HEK293T (cell line): ENCODE measurements at places on chromosomes 7 and 10.

DNA sequence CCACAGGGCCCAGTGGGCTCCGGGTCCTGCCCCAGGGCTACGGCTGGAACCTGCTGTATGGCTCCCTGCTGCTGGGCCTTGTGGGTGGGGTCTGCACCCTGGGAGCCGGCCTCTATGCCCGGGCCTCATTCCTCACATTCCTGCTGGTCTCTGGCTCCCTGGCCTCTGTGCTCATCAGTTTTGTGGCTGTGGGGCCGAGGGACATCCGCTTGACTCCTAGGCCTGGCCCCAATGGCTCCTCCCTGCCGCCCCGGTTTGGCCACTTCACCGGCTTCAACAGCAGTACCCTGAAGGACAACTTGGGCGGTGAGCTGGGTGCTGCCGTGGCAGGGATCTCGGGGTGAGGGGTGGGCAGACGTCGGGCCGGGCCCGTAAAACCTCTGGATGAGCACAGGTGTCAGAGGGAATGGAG lies 4.4 kb downstream of the SLC12A9 start:
- no peak for DNase-seq

GRCh38 chr10:23095966-23096801 lies 805 bp downstream of the MSRB2 start:
- DNase-seq: peak; percentile 32

DNA sequence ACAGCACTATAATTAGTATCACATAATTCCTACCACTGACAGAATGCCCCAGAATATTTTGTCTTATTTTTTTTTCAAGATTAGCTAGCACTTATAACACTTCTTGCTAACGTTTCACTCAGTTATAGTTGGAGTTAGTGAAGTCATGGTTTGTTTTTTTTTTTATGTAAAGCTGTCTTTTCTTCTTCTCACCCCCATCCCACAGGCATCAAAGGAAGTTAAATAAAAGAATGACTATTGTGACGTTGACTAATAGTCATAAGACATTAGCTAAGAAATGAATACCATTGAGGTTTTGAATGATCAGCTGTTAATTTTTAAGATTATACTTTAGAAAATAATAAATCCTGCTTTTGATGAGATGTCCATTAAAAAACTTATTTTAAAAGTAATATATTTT lies 498.3 kb downstream of the GFRA1 start:
- no peak for DNase-seq

DNA sequence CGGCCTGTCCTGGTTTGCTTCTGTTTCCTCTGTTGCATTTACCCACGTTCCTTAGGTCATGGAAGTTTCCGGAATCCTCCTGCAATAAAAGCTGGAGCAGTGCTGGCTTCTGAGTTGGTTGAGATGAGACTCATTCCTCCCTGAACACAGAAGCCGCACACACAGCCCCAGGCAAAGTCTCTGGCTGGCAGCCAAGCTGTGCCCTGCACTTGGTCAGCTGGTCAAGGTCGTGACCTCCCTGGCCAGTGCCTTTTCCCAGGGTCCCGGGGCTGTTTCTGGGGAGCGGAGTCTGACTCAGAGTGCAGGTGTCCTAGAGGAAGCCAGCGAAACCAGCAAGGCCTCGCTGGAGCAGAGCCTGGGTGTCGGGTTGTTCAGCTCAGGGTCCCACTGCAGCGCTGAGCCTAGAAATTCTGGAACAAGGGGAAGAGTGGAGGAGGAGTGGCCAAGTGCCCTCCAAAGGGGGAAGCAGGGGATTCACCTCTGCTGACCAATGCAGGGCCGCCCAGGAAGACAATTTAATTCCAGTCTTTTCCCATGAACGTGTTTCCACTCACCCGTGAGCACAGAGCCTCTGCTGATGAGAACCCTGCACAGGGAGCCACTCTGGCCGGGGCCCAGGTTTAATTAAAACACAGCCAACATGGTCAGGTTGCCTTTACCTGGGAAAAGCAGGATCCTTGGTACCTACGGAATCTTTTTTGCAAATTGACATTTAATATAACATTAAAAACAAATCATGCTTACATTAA lies 245.5 kb upstream of the PPP2R2D start:
- no peak for DNase-seq

DNA sequence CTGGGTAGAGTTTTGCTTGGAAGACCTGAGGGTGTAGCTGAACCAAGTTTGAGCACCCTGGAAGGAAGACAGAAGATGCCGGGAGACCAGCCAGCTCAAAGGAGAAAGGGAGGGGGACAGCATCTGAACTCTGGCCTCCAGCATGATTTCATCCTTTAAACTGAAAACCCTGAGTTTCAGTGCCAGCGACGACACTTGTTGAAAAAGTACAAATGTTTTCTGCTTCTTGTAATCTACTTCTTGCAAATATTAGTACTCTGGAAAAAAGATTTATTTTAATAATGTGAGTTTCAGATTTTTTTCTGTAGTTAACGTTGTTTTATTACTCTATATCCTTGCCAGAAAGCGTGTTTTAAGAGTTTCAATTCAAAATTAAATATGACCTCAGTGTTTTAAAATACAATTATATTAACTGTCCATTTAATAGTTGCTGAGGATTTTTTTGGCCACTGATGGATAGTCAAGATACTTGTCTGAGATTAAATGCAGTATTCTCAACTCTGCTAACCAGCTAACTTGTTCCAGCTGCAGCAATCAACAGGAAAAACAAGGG lies 227.7 kb downstream of the MGMT start:
- DNase-seq: no peak

- no peak for DNase-seq
Observed at GRCh38 chr10:85598646-85599045, 767.9 kb downstream of the GRID1 start.

- DNase-seq: no peak
Observed at GRCh38 chr7:29884399-29885272, 78.3 kb downstream of the WIPF3 start.

DNA sequence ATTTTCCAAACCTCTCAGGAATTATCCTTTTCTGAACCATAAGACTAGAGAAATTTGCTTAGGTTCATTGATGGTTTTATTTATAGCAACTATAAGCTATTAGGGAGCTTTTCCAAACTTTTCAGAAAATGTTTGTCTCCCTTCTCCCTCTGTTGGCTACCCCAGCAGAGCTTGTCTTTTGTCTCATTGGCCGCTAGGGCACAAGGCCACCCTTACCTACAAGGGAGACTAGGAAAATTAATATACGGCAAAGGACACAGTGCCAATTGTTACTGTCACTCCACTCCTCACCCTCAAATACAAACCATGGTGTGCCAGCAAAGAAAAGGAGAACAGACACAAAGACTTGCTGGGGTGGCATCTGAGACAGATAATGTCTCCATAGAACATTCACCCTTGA lies 471.4 kb downstream of the XPNPEP1 start:
- peak; percentile 15 for DNase-seq

DNA sequence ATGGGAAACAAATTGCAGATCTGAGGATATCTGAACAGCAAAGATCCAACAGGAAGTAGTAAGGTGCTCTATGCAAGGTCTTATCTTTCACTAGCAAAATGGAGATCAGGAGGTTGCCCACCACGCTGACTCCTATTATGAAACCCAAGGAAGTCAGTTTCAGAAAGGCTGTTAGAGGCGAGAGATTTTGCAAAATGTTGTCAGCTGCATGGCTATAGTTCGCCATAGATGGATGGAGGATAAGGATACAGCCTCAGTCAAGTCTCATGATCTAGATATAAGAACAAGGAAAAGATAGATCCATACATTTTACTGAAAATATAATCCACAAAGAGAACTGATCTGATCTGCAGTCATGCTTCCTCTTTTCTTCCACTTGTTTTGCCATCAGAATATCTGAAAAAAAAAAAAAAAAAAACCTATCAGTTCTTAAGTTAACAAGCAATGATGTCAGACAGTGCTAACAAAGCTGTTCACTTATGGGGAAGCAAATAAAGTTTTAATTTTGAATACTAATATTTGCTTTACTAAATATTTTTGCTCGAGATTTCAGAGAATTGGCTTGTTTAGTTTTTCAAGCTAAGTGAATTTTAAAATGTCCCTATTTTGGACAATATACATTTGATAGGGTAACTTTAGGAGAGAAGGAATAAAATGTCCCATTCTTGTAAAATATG lies 2.0 kb downstream of the GPR85 start:
- no peak for DNase-seq

- DNase-seq: no peak
Observed at GRCh38 chr10:42707234-42707633, 68.9 kb upstream of the ZNF33B start.

GRCh38 chr7:87767827-87768226 lies 108.3 kb downstream of the SLC25A40 start:
- no peak for DNase-seq

DNA sequence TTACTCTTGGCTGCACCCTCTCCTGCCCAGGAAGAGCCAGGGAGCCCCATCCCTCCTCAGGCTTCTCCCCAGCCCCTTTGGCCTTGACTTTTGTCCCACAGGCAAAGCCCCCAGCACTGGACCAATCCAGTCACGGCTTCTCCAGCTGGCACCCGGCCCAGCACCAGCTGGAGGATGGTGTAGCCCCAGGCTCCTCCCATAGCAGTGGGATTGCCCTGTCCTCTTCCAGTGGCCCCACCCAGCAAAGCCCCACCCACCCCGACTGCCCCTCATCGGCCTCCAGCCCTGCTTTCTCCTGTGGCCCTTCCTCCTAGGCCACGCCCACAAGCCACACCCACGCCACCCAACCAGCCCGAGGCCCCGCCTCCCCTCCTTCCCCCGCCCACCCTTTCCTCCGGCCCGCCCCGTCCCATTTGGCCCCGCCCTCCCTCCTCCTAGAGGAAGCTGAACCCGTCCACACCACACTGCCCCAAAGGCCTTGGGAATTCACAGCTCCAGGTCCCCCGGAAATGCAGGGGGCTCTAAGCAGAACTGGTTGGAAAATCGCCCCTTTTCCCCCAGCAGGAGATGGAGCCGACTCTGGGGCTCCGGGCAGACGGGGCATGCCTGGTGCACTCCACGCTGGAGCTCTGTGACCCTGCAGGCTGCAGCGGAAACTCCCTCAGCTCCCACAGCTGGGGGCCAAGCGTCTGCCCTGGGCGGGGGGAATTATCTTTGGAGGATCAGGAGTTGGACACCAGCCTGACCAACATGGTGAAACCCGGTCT lies 25.2 kb downstream of the GET4 start:
- DNase-seq: peak; percentile 100

DNA sequence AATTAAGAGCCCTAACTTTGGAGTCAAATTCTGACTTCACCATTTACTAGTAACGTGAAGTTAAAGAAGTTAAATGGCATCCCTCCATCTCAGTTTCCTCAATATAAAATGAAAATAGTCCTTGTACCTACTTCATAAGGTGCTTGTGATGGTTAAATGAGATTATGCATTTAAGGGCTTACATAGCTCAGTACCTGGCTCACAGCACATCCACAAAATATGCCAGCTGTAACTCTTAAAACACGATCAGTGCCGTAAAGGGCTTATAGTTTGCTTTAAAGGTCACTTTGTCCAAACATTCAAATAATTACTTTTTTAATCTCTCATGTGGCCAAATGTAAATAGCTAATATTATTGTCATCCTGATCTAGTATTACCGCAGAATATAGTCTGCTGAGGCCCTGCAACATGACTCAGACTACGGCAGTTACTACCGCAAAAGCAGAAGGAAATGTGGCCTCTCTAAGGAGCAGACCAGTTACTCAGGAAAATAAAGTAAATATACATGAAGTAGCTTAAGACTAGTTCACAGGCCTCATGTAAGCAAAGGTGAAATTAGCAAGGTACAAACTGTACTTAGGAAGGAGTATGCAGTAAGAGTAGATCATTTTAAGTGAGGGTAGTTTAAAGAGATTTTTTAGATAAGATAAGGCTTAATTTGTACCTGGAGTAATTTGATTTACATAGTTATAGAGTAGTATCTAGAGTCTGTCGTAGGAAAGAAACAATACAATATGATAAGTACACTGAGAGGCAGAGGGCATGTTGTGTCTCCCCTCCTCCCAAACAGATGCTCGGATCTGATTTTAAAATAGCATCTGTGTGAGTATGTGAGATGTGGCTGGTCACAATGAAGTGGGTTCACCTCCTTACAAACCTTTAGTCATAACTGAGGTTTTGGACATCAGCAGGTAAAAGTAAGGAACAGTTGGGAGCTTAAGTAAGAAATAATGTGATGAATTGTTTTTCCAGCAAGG lies 13.1 kb downstream of the CASP2 start:
- no peak for DNase-seq

- DNase-seq: no peak
Observed at GRCh38 chr10:76915316-76915715, 722.3 kb downstream of the KCNMA1 start.

DNA sequence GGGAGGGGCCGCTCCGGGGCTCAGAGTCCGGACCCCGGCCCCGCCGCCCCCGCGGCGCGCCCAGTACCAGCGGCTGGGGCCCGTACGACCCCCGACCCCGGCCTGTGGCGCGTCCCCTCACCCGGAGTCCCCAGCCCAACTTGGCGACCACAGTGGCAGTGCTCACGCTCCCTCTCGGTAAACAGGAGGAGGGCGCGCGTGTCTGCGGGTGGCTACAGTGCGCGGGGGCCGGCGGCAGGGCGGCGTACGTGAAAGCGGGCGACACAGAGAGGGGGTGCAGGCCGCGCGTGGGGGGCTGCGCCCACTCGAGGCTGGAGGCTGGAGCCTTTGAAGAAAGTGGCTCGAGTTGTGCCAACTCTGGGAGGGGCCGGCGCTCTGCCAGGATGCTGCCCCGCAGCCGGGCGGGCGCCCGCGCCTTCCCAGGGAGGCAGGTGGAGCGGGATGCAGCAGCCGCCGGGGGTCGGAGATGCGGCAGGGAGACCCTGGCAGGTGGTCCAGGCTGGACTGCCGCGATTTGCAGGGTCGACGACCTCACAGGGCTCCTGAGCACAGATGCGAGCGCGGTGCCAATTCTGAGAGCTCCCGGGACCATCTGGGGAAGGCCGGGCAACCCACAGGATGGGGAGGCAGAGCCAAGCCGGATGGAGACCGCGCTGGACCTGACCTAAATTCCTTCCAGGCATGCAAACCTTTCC lies 655 bp downstream of the PTPRE start:
- DNase-seq: no peak

DNA sequence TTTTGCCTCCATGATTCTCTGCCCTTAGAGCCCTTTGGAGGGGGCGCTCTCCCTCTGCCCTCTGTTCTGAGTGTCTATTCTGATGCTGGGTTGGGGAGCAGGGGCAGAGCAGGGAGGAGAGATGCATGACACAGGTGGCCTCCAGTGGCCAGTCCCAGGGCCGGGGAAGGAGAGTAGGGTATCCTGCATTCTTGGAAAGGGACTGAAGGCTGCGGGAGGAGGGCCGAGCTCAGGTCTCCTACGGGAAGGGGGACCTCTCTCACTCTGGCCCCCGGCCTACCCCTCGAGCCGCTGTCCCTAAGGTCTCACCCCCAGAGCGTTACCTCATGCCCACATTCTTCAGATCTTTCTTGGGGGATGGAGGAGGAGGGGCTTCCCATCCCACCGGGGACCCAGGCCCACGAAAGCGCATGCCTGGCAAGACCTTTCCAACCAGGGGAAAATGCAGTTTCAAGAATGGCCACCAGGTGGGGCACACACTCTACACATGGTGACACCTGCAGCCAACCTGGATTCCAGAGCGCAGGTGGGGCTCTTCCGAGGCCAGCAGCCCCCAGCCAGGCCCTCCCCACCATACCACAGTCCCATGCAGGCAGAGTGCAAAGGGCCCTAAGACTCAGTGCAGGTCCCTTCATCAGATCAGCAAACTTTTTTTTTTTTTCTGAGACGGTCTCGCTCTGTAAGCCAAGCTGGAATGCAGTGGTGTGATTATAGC lies 86.4 kb downstream of the MYL10 start:
- peak; percentile 67 for DNase-seq

- no peak for DNase-seq
Observed at GRCh38 chr10:76479103-76479790, 1047.8 kb downstream of the LRMDA start.
